T-cell (primary cell): ENCODE measurements at places on chromosomes 5 and 9.

DNA sequence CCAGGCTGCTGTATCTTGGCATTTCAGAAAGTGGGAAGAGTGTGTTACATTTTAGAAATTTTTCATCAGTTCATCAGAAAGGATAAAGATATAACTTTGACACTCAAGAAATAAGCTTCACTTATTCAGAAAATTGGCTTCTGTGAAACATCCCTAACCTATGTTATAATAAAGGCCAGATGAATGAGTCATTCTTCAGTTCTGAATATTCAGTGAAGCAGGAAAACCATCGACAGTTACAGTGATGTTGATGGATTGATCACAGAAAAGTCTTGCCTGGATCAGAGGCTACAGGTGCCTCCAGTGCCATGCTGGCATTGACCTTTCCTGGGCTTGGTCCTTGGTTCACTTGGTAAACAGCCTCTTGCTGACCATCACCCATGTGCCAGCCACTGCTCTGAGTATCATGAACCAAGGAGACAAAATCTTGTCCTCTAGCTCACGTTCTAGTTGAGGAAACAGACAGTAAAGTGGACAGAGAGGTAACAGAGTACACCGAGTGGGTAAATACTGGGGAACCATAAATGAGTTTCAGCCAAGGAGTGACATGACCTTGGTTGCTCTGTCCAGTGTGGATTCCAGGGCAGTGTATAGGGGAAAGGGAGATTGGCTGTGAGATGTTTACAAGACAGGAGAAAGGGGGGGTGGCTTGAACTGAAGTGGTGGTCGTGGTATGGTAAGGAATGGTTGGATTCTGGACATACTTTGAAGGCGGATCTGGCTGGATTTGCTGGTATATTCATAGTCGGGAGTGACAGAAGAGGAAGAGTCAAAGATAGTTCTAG lies 98.6 kb downstream of the AMBP start:
- H3K4me1 ChIP-seq, result no peaks in the 10 kb centered on the region
- DNase-seq, result no peak
- no peaks in the 10 kb centered on the region for H3K27me3 ChIP-seq
- H3K36me3 ChIP-seq, result no peaks in the 10 kb centered on the region
- H3K4me3 ChIP-seq, result no peak overlapping the region

DNA sequence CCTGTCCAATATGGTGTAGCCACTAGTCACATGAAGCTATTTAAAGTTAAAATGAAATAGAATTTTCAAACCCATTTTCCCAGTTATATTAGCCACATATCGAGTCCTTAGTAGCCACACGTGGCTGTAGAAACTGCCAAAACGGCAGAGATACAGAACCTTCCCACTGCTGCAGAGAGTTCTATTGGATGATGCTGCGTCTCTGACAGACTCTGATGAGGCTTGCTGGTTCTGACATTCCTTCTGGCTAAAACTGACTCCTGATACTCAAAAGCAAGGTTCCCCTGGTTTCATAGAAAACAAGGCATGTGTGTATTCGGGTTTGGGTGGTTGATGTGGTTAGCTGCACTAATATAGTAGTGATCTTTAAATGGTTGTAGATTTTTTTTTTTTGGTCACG lies 91.5 kb downstream of the TLE4 start:
- H3K4me1 ChIP-seq, result no peaks in the 10 kb centered on the region
- no peaks in the 10 kb centered on the region for H3K27me3 ChIP-seq
- peaks cover 9% of the 10 kb centered on the region for H3K36me3 ChIP-seq

- H3K4me3 ChIP-seq, result no peak overlapping the region
- no peaks in the 10 kb centered on the region for H3K27me3 ChIP-seq
- no peak for DNase-seq
- no peaks in the 10 kb centered on the region for H3K36me3 ChIP-seq
- H3K4me1 ChIP-seq, result peaks cover 33% of the 10 kb centered on the region
- no peak overlapping the region for H3K27ac ChIP-seq
Observed at GRCh38 chr9:89515416-89515815, 17.5 kb upstream of the SEMA4D start.

GRCh38 chr5:123097871-123098735 lies 9.1 kb downstream of the PRDM6 start:
- H3K36me3 ChIP-seq, result no peaks in the 10 kb centered on the region
- no peak overlapping the region for H3K27ac ChIP-seq
- no peak overlapping the region for H3K4me3 ChIP-seq

GRCh38 chr9:112754578-112754977 lies 4.0 kb downstream of the SNX30 start:
- H3K4me1 ChIP-seq, result peaks cover 18% of the 10 kb centered on the region
- H3K27me3 ChIP-seq, result no peaks in the 10 kb centered on the region
- no peak overlapping the region for H3K4me3 ChIP-seq
- no peaks in the 10 kb centered on the region for H3K36me3 ChIP-seq
- no peak overlapping the region for H3K27ac ChIP-seq
- peak; percentile 73 for DNase-seq

DNA sequence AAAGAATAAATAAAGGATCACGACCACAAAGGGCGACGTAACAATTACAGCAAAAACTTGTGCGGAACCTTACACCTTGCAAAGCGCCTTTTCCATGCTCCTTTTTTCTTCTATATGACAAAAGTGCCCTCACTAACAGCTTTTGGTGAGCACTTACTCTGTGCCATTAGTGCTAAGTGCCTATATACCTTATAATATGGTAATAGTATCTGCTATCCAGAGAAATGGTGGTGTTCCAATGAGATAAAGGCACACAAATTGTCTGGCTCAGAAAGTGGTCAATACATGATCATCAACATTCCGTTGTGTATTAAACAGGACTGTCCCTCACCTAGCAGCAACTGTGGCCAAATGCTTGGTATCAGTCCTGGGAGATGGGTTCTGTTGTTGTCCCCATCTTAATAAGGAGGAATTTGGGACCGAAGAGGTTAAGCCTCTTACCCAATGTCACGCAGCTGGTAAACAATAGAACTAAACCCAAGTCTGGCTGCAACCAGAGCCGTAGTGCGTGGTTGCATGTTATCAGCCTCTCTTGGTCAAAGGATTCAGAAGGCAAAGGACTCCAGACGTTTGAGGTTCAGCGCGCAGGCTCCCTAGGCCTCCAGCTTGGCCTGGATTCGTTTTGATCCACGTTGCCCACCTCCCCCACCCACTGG lies 564 bp upstream of the TOR2A start:
- H3K27me3 ChIP-seq, result no peaks in the 10 kb centered on the region
- H3K4me1 ChIP-seq, result peaks cover 2% of the 10 kb centered on the region
- H3K27ac ChIP-seq, result peak overlapping the region; percentile 95
- DNase-seq, result no peak
- H3K36me3 ChIP-seq, result peaks cover 17% of the 10 kb centered on the region

DNA sequence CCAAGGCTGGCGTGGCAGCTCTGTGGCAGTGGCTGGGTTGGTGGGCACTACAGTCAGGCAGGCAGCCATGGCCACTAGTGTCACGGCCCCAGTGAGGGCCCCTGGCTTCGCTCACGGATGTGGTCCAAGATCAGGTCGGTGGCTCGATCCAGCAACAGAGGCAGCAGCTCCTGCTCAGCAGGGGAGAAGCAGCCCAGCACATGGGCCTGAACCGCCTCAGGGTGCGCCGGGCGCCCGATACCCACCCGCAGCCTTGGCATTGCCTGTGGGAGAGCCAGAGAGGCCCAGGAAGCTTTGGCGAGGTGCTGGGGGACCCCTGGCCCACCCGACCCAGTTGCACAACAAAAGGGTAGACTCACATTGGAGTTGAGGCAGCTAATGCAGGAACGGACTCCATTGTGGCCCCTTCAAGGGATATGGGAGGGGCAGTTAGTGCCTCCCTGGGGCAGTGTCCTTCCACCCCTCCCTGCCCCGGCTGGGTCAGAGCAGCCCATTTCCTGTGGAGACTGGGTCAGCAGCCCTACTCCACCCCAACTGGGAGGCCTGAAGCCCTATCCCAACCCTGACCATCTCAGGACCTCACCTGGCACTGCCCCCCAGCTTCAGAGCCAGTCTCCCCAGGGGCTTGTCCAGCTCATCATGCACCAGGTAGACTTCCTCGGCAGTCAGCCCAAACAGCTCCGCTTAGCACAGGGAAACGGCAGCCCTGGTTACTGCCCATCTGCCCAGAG lies 1.3 kb downstream of the PTRH1 start:
- H3K4me3 ChIP-seq, result peak overlapping the region; percentile 97
- no peak overlapping the region for H3K27ac ChIP-seq
- DNase-seq, result no peak
- H3K27me3 ChIP-seq, result no peaks in the 10 kb centered on the region
- peaks cover 7% of the 10 kb centered on the region for H3K4me1 ChIP-seq

GRCh38 chr5:149379177-149379761 lies at the start of gene IL17B:
Gene IL17B, minus strand, starts transcription at chr5:149379292. Its CDS starts 67 bp downstream, at chr5:149379225.
- no peaks in the 10 kb centered on the region for H3K36me3 ChIP-seq
- no peak within 1 kb of the TSS for H3K4me3 ChIP-seq
- DNase-seq, result no peak
- H3K4me1 ChIP-seq, result peaks cover 7% of the 10 kb centered on the region
- no peaks in the 10 kb centered on the region for H3K27me3 ChIP-seq

DNA sequence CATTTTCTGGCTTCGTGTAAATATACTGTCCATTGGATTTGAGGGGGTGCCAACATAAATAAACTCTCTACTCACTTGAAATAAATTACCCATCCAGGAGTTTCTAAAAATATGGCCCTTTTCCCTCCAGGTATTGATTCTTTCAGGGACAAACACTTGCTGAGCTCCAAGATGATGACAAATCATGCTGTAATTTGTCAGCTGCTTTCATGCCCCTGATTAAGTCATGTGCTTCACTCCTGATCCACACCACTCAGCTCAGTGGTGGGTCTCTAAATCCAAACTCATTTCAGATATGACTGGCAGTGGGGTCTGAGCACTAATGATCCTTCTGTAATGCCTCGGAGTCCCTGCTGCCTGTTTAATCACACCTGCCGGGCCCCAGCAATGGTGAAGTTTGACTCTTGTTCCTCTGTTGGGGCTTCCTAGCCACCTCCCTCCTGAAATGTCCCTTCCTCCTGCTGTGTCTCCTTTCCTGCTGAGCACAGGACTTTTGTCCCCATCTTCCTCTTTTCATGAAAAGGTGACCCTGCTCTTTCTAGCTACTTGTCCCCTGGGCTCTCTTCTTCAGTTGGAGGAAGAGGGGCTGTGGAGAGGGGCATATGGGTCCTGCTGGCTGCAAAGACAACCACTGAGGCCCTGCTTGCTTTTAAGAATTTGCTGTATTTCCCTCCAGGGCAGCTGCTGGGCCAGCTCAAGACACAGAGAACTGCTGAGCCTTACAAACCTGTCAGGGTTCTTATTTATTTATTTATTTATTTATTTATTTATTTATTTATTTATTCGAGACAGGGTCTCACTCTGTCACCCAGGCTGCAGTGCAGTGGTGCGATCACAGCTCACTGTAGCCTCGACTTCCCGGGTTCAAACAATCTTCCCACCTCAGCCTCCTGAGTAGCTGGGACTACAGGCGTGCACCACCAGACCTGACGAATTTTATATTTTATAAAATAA lies 200.0 kb downstream of the ATP10B start:
- DNase-seq, result no peak
- H3K27me3 ChIP-seq, result peaks cover 10% of the 10 kb centered on the region
- no peaks in the 10 kb centered on the region for H3K36me3 ChIP-seq
- no peak overlapping the region for H3K4me3 ChIP-seq
- H3K27ac ChIP-seq, result no peak overlapping the region

GRCh38 chr5:173697931-173698579 lies 81.6 kb upstream of the BOD1 start:
- no peak overlapping the region for H3K27ac ChIP-seq
- H3K4me1 ChIP-seq, result peaks cover 12% of the 10 kb centered on the region
- H3K4me3 ChIP-seq, result no peak overlapping the region

GRCh38 chr5:8600843-8601242 lies 731.9 kb downstream of the MTRR start:
- no peak for DNase-seq
- H3K36me3 ChIP-seq, result no peaks in the 10 kb centered on the region
- H3K27me3 ChIP-seq, result no peaks in the 10 kb centered on the region
- H3K27ac ChIP-seq, result no peak overlapping the region
- no peaks in the 10 kb centered on the region for H3K4me1 ChIP-seq

DNA sequence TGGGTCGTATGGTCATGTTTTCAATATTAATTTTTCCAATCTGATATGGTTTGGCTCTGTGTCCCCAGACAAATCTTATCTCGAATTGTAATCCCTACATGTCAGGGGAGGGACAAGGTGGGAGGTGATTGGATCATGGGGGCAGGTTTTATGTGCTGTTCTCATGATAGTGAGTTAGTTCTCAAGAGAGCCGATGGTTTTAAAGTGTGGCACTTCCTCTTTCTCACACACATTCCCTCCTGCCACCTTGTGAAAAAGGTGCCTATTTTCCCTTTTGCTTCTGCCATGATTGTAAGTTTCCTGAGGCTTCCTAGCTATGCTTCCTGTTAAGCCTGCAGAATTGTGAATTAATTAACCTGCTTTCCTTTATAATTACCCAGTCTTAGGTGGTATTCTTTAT lies 309.1 kb upstream of the GRIN3A start:
- H3K4me3 ChIP-seq, result no peak overlapping the region
- no peak for DNase-seq
- no peaks in the 10 kb centered on the region for H3K36me3 ChIP-seq
- H3K27me3 ChIP-seq, result no peaks in the 10 kb centered on the region

DNA sequence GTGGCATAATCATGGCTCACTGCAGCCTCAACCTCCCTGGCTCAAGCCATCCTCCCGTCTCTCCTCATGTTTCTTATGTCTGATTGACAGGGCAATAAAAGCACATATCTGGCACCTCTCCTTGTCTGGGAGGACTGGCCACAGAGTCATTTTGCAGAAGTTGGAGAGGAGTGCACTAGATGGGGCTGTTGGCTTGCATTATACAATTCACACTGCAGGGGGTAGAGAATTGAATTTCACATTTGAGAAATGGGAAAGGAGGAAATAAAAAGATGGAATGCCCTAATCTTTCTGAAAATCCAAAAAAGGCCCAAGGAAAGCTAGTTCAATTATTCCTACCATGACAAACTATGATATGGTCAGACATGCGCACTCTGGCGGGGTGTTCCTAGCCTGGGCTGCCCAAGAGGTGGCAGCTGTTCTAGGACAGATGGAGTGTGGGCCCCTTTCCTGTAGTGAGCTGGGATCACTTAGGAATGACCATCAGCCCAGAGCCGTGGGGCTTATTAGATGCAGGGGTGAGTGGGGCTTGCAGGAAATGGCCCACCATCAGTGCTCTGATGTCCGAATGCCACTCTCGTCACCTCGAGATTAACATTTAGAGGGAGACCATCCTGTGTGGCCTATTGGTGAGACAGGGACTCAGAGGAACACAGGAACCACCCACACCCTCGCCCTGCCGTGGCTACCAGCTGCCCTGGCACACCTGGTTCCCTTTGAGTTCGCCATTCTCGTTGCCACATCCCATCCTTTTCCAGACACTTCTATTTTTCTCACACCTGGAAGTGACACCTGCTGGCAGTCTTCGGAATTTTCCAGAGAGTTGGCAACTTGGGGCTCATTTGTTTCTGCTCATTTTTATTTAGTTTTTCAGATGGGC lies 21.8 kb upstream of the ANKRD18A start:
- no peak for DNase-seq
- H3K4me1 ChIP-seq, result no peaks in the 10 kb centered on the region
- peaks cover 2% of the 10 kb centered on the region for H3K27me3 ChIP-seq

GRCh38 chr9:137502008-137502911 lies 43.1 kb upstream of the NSMF start:
- no peak for DNase-seq
- H3K4me3 ChIP-seq, result no peak overlapping the region
- H3K27ac ChIP-seq, result no peak overlapping the region
- no peaks in the 10 kb centered on the region for H3K4me1 ChIP-seq

- H3K36me3 ChIP-seq, result no peaks in the 10 kb centered on the region
- no peaks in the 10 kb centered on the region for H3K4me1 ChIP-seq
- peaks cover 24% of the 10 kb centered on the region for H3K27me3 ChIP-seq
- no peak overlapping the region for H3K27ac ChIP-seq
Observed at GRCh38 chr5:2139478-2139877, 256.8 kb upstream of the IRX4 start.
